Activated T-helper 17 cell treated with anti-CD3 and anti-CD28 coated beads, Interleukin-2, amount 50 U/mL, for 72 hours (primary cell): ENCODE measurements at places on chromosomes 6 and 20. TPM values are rescaled to one million over a fixed set of nuclear protein-coding genes. Genes with fewer than 3 reads are reported as not detected.

The CST5 gene
- total RNA-seq = not detected

The ISM1 gene
- total RNA-seq = 0.09 TPM

The PRSS35 gene
- total RNA-seq = not detected

The CLVS2 gene
- not detected for total RNA-seq

The SYS1 gene
- 29.9 TPM for total RNA-seq

The CST2 gene
- not detected for total RNA-seq

The AAR2 gene
- 15.3 TPM for total RNA-seq

The TMEM14C gene
- 52.6 TPM for total RNA-seq

The FILIP1 gene
- total RNA-seq = not detected

The PRKN gene
- 0.84 TPM for total RNA-seq

The WFDC2 gene
- 3.5 TPM for total RNA-seq

The CBLN4 gene
- not detected for total RNA-seq

The CST9 gene
- not detected for total RNA-seq

The ZNF391 gene
- 2.0 TPM for total RNA-seq

The LRFN2 gene
- total RNA-seq = not detected

The RBPJL gene
- not detected for total RNA-seq

The IPCEF1 gene
- 15.6 TPM for total RNA-seq

The GRM1 gene
- total RNA-seq = not detected
